ENCODE measurements at places on chromosomes 1 and 21.
A peak's percentile ranks its signal among the peaks of the same experiment; 100 is the strongest.

- DNase-seq, result peak; percentile 47
Measured at GRCh38 chr1:3775490-3776230, 3.1 kb downstream of the SMIM1 start.

DNA sequence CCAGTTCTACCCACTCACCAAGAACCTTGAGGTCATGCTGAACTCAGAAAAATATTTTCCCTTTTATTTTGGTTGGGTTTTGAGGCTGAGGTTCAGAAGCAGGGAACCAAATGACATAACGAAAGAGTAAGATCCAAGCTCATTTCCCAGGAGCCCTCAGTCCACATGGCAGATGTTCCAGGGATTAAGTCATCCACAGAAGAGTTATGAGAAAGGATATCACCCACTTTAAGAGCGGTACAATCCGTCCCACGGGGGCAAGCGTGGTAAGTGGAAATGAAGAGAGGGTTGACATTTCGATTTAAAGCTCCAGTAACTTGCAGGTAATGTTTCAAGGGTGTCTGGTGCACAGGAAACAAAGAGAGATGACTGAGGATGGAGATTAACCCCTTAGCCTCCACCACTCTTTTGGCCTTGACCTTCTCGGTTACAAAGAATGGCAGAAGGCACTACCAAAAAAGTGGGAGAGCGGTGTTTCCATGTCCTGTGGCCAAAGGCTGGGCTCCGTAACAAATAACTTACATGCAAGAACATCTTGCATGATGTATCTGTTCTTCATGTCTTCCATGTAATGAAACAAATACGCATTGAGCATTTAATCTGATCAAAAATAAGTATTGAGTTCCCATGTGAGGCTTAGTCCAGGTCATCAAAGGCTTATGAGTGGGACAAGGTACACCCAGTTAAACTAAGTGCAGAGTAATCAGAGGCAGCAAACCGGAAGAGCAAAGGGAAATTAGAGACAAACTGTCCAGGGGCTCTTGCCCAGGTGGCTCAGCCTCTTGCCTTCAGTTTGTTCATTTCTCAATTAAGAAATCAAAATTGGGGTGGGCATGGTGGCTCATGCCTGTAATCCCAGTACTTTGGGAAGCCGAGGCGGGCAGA lies 241.4 kb downstream of the TOMM20 start:
- DNase-seq, result no peak

GRCh38 chr1:157618190-157618589 lies 20.3 kb upstream of the FCRL4 start:
- DNase-seq, result no peak

- no peak for DNase-seq
Measured at GRCh38 chr1:64499011-64499410, 29.1 kb downstream of the CACHD1 start.

GRCh38 chr1:160724465-160725242 lies 13.0 kb upstream of the CD48 start:
- no peak for DNase-seq

GRCh38 chr1:66723985-66724384 lies 28.3 kb upstream of the DYNLT5 start:
- no peak for DNase-seq

- no peak for DNase-seq
Measured at GRCh38 chr1:99384021-99384420, 119.7 kb downstream of the PLPPR4 start.

DNA sequence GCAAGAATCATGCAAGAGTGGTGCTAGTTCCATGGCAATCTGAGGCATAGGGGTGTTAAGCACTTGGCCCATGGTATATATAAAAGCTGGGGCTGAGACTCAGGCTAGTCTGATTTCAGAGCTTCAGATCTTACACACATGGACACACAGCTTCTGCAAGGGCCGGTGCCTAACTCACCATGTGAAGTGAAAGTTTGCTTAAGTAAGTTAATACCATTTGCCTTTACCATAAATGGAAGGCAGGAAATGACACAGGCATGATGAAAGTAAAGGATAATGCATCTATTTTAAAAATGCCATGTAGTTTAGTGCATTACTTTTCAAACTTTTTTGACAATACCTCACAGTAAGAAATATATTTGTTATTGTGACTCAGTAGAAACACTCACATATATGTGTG lies 122.6 kb downstream of the KCNJ6 start:
- peak; percentile 49 for DNase-seq

GRCh38 chr21:15211491-15212133 lies 146.8 kb upstream of the NRIP1 start:
- no peak for DNase-seq

GRCh38 chr1:209101106-209101505 lies 482.4 kb upstream of the CAMK1G start:
- DNase-seq, result no peak

- no peak for DNase-seq
Measured at GRCh38 chr1:23561076-23561812, 1.9 kb upstream of the ID3 start.

DNA sequence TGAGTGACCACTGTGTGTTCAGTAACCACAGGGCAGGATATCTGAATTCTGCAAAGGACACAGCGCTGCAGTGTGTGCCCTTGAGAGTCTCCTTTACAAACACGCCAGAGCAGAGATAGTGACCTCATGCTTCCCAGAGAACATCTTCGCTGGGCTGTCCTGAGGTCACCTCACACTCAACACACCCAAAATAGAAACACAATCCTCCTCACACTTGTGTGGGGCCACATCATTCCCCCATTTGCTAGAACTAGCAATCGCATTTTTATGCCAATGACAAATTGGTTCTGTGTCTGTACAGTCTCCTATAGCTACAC lies 140.1 kb upstream of the NRIP1 start:
- DNase-seq, result no peak

GRCh38 chr1:220873868-220874655 lies 5.2 kb upstream of the HLX start:
- DNase-seq, result peak; percentile 43

- DNase-seq, result no peak
Measured at GRCh38 chr1:171663036-171663853, 10.8 kb upstream of the MYOC start.

GRCh38 chr1:206734499-206735142 lies 36.0 kb upstream of the IL19 start:
- DNase-seq, result no peak

DNA sequence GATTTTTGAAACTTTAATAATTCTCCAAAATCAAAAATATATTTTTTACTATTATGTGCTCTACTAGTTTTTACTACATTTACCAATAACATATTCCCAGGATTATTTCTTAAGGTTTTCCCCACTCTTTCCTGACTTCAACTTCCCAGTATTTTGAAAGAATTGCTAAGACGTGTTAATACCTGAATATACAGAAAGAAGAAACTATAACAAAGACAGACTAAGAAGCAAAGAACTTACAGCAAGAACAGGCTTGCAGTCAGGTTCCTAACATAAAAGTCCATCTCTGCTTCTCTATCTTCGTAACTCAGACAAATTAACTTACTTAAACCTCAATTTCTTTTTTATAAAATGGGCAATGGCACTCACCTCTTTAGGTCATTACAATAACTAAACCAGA lies 63.2 kb downstream of the SRSF11 start:
- DNase-seq, result no peak

GRCh38 chr1:212190169-212190568 lies 95.0 kb upstream of the PPP2R5A start:
- no peak for DNase-seq

DNA sequence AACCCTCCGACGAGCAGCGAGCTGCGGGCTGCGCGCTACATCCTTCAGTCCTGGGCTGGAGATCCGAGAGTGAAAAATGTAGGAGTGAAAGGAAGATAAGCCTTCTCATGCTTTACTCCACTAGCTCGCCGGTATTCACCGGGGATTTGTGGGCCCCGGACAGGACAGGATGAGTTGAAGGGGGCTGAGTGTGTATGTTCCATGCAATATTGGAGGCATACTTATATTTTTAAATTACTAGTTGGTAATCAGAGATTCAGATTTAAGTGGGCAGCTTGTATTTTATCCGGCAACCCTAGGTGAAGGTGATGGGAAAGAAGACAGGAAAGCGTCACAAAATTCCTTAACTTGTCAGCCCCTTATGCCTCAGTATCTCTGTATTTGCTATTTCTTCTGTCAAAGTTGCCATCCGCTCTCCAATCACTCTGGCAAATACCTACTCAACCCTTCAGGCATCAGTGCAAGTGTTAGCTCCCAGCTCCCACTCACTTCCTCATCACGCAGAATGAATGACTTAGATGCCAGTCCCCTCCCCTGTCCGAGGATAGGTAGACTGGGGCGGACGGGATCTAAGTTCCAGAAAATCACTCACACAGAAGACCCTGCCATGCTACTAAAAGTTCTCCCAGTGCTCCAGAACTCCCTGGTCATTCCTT lies 503 bp upstream of the PIGM start:
- peak; percentile 4 for DNase-seq

DNA sequence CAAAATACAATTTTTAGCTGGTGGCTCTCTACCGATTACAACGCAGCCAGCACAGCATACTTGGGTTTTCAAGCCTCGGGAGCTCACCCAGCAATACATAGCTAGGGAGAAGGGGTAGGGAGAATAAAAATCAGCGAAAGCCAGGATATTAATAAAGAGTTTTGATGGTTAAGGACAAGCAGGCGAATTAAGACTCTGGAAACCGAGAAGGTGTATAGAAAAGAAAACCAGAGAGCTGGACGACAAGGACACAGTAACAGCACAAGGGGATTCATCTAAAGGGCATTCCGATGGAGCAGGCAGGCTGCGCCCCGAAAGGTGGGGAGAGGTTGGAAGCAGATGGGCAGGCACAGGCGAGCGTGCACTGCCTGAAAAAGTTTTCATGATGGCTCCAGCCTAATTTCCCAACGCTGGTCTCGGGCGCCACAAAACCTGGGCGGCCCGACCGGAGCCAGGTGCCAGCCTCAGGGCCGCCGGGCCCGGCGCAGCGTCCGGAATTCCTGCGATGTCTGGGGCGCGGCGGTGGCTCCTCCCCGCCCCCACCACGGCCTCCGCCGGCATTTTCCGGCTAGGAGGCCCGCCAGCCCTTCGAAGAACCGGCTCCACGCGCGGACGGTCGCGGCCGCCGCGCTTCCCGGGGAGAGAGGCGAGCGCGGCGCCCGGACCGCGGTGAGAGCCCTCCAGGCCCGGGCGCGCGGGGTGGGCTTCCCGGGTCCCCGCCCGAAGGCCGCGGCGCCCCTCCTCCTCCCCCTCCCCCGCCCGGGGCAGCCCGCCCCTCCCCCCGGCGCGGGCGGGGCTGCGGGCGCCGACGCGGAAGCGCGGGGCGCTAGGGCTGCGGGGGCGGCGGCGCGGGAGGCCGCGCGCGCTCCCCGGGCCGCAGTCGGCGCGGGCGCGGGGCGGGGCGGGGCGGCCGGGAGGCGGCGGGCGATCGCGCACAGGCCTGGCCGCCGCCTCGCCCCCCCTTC lies 774 bp upstream of the DYRK1A start:
- DNase-seq, result peak; percentile 69

GRCh38 chr21:33751533-33751932 lies 109.2 kb downstream of the ITSN1 start:
- no peak for DNase-seq

DNA sequence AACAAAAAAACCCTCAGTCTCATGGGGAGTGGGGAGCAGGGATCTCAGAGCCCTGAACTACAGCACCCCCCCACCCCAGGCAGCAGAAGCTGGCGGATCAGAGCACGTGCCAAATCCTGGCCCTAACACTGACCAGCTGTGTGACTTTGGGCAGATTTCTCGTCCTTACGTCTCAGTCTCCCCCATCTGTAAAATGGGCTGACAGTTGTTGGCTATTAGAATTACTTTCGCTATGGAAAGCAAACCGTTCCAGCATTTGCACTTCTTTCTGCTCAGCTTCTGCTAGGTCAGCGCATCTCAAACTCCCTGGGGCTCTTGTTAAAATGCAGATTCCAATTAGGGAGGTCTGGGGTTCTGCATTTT lies 15.5 kb downstream of the TNFRSF8 start:
- DNase-seq, result no peak

GRCh38 chr1:156807627-156808026 lies 9.0 kb downstream of the SH2D2A start:
- no peak for DNase-seq

DNA sequence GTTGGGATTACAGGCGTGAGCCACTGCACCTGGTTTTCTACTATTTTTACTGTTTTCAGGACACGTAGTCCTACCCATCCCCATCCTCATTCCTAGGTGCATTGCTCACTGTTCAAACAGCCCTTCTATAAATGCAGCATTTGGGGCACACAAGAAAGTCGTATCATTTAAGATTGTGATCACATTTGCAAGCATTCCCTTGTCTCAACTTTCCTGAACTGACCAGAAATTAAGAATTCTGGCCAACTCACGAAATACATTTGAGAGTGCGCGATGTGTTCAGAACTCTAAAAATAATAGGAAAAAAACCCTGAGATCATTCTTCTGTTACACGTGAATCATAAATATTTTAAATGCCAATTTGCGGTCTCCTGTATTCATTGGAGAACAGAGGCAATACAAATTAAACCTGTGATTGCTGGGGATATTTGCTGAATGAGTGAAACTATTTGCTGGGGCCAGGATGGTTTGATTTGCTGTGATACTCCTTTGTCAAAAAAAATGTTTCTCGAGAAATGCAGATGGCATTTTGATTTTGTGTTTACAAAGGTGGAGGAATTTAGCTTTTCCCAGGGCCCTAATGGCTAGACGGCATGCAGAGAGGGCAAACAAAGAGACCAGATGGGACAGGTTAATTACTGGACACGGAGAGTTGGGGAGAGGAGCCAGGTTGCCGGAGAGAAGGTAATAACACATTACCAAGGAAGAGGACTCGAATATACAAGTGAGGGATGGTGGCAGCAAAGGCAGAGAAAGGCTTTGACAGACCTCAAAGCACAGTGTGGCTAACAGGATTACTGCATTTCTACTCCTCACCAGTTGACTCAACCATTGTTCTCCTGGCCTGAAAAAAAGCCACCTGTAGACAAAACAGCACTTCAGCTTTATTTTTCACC lies 38.4 kb downstream of the STPG1 start:
- DNase-seq, result peak; percentile 65

DNA sequence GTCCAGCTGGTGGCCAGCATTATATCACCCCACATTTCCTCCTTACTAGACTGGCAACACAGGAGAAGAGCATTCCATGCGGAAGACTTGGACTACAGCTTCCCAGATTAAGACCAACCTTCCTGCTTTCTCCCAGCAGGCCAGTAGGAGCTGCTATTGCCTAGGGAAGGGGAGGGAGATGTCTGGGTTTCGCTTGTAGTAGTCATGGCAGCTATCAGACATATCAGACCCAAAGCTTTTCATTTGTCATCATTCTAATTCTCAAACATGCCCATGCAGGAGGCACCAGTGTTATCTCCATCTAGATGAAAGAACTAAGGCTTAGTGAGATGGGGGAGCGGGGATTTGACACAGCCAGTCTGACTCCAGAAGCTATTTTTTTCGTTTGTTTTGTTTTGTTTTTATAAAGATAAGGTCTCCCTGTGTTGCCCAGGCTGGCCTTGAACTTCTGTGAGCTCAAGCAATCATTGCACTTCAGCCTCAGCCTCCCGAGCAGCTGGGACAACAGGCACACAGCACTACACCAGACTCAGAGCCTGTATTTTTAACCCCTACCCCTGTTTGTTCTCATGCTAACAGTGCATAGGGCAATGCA lies 4.5 kb downstream of the PLA2G2A start:
- peak; percentile 62 for DNase-seq
